Memory B cell (primary cell): ENCODE measurements at places on chromosomes 13 and 19.
A peak's percentile ranks its signal among the peaks of the same experiment; 100 is the strongest.

- no peak for DNase-seq
- peaks cover 10% of the 10 kb centered on the region for H3K27me3 ChIP-seq
- no peak overlapping the region for H3K27ac ChIP-seq
- peaks cover 3% of the 10 kb centered on the region for H3K36me3 ChIP-seq
- no peak overlapping the region for H3K4me3 ChIP-seq
- no peaks in the 10 kb centered on the region for H3K4me1 ChIP-seq
Observed at GRCh38 chr13:98419786-98420553, 156.9 kb downstream of the STK24 start.

GRCh38 chr13:113864273-113864890 lies 506 bp upstream of the GAS6 start:
- peaks cover 33% of the 10 kb centered on the region for H3K27me3 ChIP-seq
- H3K4me3 ChIP-seq = peak overlapping the region; percentile 62
- peaks cover 11% of the 10 kb centered on the region for H3K4me1 ChIP-seq
- H3K36me3 ChIP-seq = peaks cover 4% of the 10 kb centered on the region
- H3K27ac ChIP-seq = no peak overlapping the region

- peaks cover 5% of the 10 kb centered on the region for H3K27me3 ChIP-seq
- no peak overlapping the region for H3K27ac ChIP-seq
- no peak for DNase-seq
- peaks cover 1% of the 10 kb centered on the region for H3K36me3 ChIP-seq
- H3K4me3 ChIP-seq = no peak overlapping the region
- no peaks in the 10 kb centered on the region for H3K4me1 ChIP-seq
Observed at GRCh38 chr13:106464076-106464475, 71.4 kb downstream of the EFNB2 start.

- no peak for DNase-seq
- peaks cover 6% of the 10 kb centered on the region for H3K4me1 ChIP-seq
- H3K27ac ChIP-seq = no peak overlapping the region
- H3K27me3 ChIP-seq = no peaks in the 10 kb centered on the region
- no peak overlapping the region for H3K4me3 ChIP-seq
Observed at GRCh38 chr19:58338336-58338735, 11.5 kb downstream of the ZSCAN22 start.

DNA sequence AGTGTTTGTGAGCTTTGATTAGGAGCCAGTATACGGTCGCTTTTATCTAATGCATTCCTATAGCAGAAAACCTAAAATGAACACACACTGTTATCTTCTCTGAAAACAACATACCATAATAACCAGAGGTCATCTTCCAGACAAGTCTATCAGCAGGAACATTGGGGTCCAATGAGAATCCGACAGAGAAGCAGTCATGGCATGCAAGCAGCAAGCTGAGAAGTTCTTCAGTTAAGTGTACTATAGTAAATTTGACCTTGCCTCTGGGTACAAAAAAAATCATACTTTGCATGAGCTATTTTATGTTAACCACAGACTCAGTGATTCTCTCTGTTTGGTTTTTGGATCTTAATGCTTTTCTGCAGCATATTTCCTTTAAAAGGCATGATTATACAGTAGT lies 1505.1 kb downstream of the PCDH9 start:
- DNase-seq = no peak
- no peak overlapping the region for H3K4me3 ChIP-seq
- H3K27ac ChIP-seq = no peak overlapping the region

- H3K27me3 ChIP-seq = no peaks in the 10 kb centered on the region
- peaks cover 11% of the 10 kb centered on the region for H3K36me3 ChIP-seq
- no peak overlapping the region for H3K4me3 ChIP-seq
- DNase-seq = no peak
- H3K4me1 ChIP-seq = peaks cover 3% of the 10 kb centered on the region
- no peak overlapping the region for H3K27ac ChIP-seq
Observed at GRCh38 chr19:40741527-40742390, 8.5 kb downstream of the ACTMAP start.

GRCh38 chr13:20616059-20616797 lies 49.3 kb downstream of the IFT88 start:
- no peak overlapping the region for H3K4me3 ChIP-seq
- no peak overlapping the region for H3K27ac ChIP-seq
- H3K36me3 ChIP-seq = peaks cover 14% of the 10 kb centered on the region
- no peak for DNase-seq
- H3K4me1 ChIP-seq = no peaks in the 10 kb centered on the region
- H3K27me3 ChIP-seq = no peaks in the 10 kb centered on the region

DNA sequence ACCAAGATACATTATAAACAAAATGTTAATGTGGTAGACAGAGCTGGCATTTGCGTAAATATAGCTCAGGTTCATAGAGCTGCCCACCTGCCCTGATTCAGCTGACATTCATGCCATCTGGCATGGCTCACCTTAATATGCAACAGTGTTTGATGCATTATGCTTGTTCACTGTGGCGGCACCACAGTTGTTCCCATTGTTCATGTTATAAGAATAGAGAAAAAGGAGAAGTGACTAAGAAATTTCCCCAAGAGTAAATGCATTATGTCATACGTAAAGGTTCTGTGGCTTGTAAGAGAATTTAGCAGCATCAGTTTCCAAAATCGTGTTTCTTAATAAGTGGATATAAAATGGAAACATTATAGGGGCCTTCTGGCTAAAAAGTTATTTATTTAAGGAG lies 4.5 kb downstream of the CCNA1 start:
- H3K36me3 ChIP-seq = no peaks in the 10 kb centered on the region
- H3K27ac ChIP-seq = no peak overlapping the region
- no peak overlapping the region for H3K4me3 ChIP-seq
- H3K27me3 ChIP-seq = peaks cover 7% of the 10 kb centered on the region

DNA sequence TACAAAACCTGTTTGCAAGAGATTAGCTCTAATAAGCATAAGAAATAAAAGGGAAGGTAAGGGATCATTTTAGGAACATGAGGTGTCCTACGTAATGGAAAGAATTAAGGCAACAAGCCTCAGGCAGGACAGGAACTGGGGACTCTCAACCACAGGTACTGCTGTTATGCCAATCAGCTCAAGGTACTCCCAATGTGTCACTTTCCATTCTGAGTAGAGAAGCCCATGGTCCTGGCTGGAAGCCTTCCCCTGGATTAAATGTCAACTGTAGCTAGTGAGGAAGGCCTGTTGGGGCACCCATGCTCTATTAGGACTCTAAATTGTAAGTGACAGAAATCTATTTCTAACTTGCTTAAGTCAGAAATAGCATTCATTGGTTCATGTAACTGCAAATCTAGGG lies 134.6 kb downstream of the DPF1 start:
- DNase-seq = no peak
- H3K27me3 ChIP-seq = no peaks in the 10 kb centered on the region
- no peak overlapping the region for H3K27ac ChIP-seq
- H3K4me3 ChIP-seq = no peak overlapping the region
- peaks cover 2% of the 10 kb centered on the region for H3K4me1 ChIP-seq
- peaks cover 11% of the 10 kb centered on the region for H3K36me3 ChIP-seq

GRCh38 chr13:53848366-53848961 lies 819.9 kb downstream of the OLFM4 start:
- H3K4me1 ChIP-seq = no peaks in the 10 kb centered on the region
- no peak overlapping the region for H3K27ac ChIP-seq
- H3K4me3 ChIP-seq = no peak overlapping the region
- no peaks in the 10 kb centered on the region for H3K27me3 ChIP-seq
- no peaks in the 10 kb centered on the region for H3K36me3 ChIP-seq

DNA sequence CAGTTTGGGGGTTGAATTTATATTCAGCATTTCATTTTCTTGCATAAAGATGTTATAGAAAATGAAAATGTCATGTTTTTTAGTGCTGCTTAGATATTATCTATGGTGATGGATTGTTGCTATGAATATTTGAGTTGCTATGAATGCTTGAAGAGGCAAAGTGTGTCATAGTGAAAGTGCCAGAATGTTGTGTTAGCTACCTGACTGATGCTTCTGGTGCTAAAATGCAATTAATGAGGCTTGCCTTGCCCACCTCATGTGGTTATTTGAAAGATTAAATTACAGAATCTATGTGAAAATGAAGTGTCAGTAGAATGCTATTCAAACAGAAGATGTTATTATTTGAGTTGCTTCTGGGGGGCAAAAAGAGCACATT lies 62.7 kb upstream of the MYCBP2 start:
- no peaks in the 10 kb centered on the region for H3K27me3 ChIP-seq
- no peaks in the 10 kb centered on the region for H3K4me1 ChIP-seq
- H3K27ac ChIP-seq = no peak overlapping the region
- no peak for DNase-seq
- H3K36me3 ChIP-seq = no peaks in the 10 kb centered on the region
- no peak overlapping the region for H3K4me3 ChIP-seq

GRCh38 chr19:38009650-38010242 lies 102.7 kb downstream of the SIPA1L3 start:
- peak overlapping the region; percentile 56 for H3K4me3 ChIP-seq
- H3K36me3 ChIP-seq = peaks cover 19% of the 10 kb centered on the region
- peak overlapping the region; percentile 91 for H3K27ac ChIP-seq
- no peaks in the 10 kb centered on the region for H3K27me3 ChIP-seq
- peaks cover 26% of the 10 kb centered on the region for H3K4me1 ChIP-seq

- H3K4me1 ChIP-seq = peaks cover 40% of the 10 kb centered on the region
- no peaks in the 10 kb centered on the region for H3K27me3 ChIP-seq
- H3K4me3 ChIP-seq = peak overlapping the region; percentile 93
- no peak for DNase-seq
- peak overlapping the region; percentile 91 for H3K27ac ChIP-seq
- H3K36me3 ChIP-seq = peaks cover 11% of the 10 kb centered on the region
Observed at GRCh38 chr19:6589711-6590257, 1.2 kb downstream of the CD70 start.

- no peaks in the 10 kb centered on the region for H3K4me1 ChIP-seq
- H3K4me3 ChIP-seq = no peak overlapping the region
- H3K27ac ChIP-seq = no peak overlapping the region
- H3K27me3 ChIP-seq = no peaks in the 10 kb centered on the region
Observed at GRCh38 chr13:76958841-76959432, 10.6 kb downstream of the ACOD1 start.

- H3K4me3 ChIP-seq = no peak overlapping the region
- no peaks in the 10 kb centered on the region for H3K36me3 ChIP-seq
- no peaks in the 10 kb centered on the region for H3K4me1 ChIP-seq
- no peaks in the 10 kb centered on the region for H3K27me3 ChIP-seq
- no peak for DNase-seq
- no peak overlapping the region for H3K27ac ChIP-seq
Observed at GRCh38 chr19:16814526-16815100, 14.6 kb upstream of the SIN3B start.

DNA sequence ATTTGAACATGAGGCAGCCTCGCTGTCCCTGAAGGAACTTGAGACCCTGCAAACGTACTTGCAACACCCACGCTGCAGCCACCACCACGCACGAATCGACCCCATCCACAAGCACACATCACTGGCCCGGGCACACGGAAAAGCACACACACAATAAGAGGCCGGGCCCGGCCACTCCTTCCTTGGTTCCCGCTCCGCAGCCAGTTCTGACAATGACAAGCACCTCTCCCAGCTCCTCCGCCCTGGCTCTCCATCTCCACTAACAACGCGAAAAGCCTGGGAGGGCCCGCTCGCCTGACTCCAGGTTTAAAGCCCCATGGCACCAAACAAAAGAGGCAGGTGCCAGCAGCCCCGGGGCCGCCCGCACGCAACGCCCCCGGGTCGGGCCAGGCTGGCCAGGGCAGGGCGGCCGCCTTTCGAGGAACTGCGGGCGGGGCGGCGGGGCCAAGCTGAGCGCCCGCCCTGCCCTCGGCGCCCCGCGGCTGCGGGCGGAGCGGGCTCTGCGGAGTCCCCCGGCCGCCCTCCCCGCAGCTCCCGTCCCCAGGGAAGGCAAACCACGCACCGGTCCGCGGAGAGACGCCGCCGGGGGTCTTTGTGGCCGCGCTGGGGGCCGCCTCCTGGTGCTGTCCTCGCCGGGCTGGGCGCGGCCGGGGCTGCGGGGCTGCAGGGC lies 495 bp downstream of the DCLK1 start:
- no peak for DNase-seq
- peaks cover 7% of the 10 kb centered on the region for H3K27me3 ChIP-seq
- no peaks in the 10 kb centered on the region for H3K4me1 ChIP-seq
- no peak overlapping the region for H3K27ac ChIP-seq
- no peak overlapping the region for H3K4me3 ChIP-seq
- no peaks in the 10 kb centered on the region for H3K36me3 ChIP-seq

DNA sequence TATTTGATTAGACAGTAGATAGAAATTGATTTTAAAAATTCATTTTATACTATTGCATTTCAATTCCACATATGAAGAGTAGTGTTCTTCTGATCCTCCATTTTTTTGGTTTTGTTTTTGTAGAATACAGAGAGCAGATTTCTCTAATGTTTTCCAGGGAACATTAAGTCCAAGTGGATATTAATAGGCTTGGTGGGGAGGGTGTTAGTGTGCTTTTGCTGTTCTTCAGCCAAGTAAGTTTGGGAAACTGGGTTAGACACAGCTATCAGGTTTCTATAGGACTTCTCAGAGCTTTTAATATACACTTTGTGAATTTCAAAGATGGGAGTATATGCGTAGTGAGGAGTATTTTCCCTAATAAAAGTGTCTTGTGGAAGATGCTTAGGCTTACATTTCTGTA lies 21.8 kb downstream of the NAA16 start:
- H3K27me3 ChIP-seq = no peaks in the 10 kb centered on the region
- H3K36me3 ChIP-seq = peaks cover 19% of the 10 kb centered on the region
- no peaks in the 10 kb centered on the region for H3K4me1 ChIP-seq
- H3K4me3 ChIP-seq = no peak overlapping the region
- no peak for DNase-seq
- no peak overlapping the region for H3K27ac ChIP-seq

- no peak for DNase-seq
- no peak overlapping the region for H3K4me3 ChIP-seq
- H3K27ac ChIP-seq = no peak overlapping the region
- H3K36me3 ChIP-seq = no peaks in the 10 kb centered on the region
- peaks cover 44% of the 10 kb centered on the region for H3K27me3 ChIP-seq
- peaks cover 40% of the 10 kb centered on the region for H3K4me1 ChIP-seq
Observed at GRCh38 chr19:18415178-18415867, 3.9 kb upstream of the SSBP4 start.

DNA sequence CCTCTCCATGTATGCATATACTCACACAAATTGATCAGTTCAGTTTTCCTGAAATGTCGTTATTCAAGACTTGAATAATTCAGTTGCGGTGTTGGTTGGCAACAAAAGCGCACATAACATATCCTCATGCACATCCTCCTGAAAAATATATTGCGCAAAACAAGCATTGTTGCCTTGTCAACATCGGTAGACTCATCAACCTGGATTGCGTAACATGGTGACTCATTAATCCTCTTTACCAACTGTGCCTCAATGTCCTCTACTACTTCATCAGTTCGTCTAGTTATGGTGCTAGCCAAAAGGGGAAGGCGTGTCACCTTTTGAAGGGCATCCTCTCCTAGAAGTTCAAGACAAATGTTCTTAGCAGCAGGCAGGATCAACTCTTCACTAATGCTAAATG lies 357.7 kb downstream of the LMO7 start:
- no peaks in the 10 kb centered on the region for H3K4me1 ChIP-seq
- no peak for DNase-seq
- no peaks in the 10 kb centered on the region for H3K27me3 ChIP-seq
- no peak overlapping the region for H3K27ac ChIP-seq

- H3K27ac ChIP-seq = no peak overlapping the region
- H3K36me3 ChIP-seq = peaks cover 29% of the 10 kb centered on the region
- no peaks in the 10 kb centered on the region for H3K27me3 ChIP-seq
- DNase-seq = no peak
- no peak overlapping the region for H3K4me3 ChIP-seq
Observed at GRCh38 chr19:16420781-16421386, 50.9 kb downstream of the EPS15L1 start.
